ENCODE measurements at places on chromosomes 6 and 20.

- DNase-seq = no peak
Measured at GRCh38 chr6:1202201-1202600, 109.7 kb upstream of the FOXQ1 start.

DNA sequence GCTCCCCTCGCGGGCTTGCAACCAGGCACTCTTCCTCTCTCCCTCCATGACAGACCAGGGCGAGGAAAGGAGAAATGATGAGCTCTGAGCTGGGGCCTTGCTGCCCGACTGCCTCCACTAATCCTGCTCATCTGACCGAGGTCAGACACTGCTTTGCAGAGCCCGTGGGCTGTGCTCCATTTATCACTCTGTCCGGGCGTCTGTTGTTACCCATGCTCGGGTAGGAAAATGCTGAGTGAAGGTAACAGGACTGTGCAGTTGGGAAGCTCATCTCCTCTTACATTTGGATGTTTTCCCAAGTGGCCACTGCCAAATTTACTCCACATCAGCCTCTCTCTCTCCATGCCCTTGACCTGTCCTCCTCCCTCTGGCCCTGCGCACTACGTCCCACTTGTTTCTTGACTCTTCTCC lies 14.6 kb downstream of the RPS6KA2 start:
- no peak for DNase-seq

- DNase-seq = no peak
Measured at GRCh38 chr6:16840725-16841124, 79.5 kb upstream of the ATXN1 start.

DNA sequence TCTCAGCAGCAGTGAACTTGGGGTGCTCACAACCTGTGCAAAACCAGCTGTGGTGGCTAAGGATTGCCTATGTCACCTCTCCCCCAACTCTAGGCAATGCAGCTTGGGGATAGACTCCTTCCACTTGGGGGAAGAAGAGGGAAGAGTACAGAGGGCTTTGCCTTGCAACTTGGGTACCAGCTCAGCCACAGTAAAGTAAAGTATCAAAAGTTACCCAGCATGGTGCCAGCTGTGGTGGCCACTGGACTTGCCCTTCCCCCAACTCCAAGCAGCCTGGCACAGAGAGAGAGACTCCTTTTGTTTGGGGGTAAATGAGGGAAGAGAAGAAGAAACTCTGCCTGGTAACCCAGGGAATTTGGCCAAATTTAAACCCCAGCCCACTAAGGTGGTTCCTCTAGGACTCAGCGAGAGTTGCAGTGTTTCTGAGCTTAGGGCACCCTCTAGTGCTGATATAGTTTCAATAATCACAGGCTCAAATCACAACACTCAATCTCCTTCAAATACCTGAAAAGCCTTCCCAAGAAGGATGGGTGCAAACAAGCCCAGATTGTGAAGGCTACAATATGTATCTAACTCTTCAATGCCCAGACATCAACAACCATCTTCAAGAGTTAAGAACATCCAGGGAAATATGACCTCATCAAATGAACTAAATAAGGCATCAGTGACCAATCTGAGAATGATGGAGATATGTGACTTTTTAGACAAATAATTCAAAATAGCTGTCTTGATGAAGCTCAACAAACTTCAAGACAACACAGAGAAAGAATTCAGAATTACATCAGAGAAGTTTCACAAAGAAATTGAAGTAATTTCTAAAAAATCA lies 7.6 kb upstream of the DEFB129 start:
- no peak for DNase-seq

DNA sequence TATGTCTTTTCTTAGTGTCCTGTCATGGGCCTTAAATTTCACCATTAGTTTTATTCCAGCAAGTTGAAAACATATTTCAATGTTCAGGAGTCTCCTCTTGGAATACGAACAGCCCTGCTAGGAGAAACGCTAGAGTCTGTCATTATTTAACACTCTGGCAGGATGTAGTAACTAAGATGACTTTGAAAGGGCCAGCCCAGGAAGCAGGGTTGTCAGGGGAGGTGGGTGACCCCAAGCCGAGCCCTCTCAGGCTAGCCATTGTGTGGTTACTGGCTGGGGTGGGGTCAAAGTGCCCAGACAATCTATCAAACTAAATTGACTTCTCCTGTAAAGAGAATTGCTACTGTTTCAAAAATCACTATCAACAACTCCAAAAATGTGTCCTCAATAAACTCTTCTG lies 67.8 kb downstream of the LY86 start:
- no peak for DNase-seq

DNA sequence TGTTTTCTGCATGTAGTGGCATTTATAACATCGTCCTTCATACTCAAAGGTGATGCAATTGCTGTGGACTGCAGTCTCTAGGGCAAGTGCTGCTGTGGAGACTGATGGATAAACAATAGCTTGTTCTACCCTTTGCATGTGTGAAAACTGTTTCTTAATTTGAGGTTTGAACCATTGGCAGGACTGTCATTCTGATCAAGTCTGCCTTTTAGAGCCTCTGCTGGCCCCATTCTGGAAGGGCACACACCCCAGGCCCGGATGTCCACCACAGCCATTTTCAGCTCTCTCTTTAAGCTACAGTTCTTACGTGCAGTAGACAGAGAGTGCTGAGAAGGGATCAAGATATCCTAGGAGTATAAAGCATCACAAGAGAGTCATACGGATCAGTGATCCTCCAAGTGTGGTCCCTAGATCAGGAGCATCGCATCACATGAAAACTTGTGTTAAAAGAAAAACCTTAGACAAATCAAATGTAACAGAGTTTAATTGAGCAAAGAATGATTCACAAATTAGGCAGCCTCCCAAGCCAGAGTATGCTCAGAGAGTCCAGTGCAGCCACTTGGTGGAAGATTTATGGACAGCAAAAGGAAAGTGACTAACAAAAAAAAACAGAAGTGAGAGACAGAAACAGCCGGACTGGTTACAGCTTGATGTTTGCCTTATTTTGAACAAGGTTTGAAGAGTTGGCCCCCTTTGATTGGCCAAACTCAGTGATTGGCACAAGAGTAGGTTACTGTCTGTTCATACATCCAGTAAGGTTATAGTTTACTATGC lies 52.0 kb downstream of the FRK start:
- no peak for DNase-seq

- no peak for DNase-seq
Measured at GRCh38 chr6:107819217-107819616, 4.9 kb downstream of the SCML4 start.

DNA sequence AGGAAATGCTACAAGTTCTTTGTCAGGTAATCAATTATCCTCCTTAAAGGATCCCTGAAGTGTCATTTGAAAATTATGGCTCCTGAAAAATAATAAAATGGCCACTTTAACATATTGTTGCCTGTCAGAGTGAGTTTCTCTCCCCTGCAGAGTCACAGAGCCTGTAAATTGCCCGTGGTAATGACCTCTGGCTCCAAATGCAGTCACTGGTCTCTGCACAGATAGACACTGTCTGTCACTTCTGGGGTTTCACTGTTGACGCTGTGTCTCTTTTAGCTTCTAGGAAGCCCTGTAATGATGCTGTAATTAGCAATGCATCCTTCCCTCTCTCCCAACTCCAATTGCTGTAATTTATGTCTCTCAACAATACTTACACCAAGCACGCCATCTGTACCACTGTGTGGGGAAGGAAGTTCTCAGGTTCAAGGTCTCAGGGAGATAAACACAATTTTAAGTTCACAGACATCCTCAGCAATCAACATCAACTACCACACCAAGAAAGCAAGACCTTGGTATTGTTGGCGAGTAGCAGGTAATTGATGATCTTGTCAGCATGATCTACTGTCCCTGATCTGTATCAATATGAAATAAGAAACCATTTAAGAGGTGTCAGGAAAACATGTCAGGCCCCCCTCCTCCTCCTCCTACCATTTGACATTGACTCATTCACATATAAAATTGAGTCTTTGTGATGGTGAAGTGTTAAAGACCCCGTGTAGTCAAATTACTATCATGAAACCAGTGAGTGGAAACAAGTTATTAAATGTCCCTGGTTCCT lies 91.2 kb upstream of the SULF2 start:
- no peak for DNase-seq

DNA sequence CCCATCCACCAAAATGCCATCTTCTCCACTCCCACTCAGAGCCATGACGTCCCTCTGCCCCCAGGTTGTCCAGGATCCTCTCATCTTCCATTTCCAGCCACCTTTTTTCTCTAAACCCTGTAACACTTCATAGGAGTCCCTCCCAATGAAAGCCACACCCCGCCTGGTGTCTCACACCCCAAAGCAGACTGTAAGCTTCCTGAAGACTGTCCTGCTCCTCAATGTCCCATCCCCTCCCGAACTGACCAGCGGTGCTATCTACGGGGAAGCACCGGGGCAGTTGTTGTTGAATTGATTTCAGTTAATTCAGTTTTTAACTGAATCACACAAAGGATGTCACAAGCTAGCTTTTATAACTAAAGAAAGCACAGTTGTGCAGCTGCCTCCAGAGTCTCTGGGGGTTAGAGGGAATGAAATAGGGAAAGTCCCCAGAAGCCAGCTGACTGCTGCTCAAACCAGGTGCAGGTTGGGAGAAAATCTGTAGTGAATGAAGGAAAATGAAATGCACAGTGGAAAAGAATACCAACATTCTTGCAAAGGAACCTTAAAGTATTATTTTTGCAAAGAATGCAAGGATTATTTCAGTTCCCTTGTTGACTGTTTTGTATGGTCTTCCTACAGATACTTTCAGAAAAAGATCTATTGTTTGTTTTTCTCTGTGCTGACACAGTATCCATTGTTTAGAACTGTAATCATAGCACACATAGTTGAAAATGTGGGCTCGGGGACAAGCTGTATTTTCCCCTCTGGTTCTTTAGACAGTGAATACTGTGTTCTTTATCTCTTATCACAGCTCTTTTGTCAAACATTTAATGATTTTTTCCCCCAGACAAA lies 222.6 kb upstream of the QKI start:
- DNase-seq = no peak

DNA sequence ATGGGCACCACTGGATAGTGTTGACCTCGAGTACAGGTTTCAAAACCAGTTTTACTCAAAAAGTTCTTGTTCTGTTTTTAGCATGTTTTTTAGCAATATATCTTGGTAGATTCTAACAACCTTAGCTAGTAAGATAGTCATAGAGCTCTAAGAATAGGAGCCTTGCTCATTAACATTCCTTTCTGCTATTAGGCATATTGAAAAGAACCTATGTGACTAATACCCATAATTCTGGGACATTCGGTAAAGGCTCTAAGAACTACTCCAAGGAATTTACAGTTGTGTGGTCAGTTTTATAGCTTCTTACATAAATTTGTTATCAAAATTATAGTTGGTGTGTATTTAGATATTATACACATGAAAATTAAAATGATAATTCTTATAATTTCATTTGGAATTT lies 11.6 kb downstream of the SLC9A8 start:
- DNase-seq = no peak

DNA sequence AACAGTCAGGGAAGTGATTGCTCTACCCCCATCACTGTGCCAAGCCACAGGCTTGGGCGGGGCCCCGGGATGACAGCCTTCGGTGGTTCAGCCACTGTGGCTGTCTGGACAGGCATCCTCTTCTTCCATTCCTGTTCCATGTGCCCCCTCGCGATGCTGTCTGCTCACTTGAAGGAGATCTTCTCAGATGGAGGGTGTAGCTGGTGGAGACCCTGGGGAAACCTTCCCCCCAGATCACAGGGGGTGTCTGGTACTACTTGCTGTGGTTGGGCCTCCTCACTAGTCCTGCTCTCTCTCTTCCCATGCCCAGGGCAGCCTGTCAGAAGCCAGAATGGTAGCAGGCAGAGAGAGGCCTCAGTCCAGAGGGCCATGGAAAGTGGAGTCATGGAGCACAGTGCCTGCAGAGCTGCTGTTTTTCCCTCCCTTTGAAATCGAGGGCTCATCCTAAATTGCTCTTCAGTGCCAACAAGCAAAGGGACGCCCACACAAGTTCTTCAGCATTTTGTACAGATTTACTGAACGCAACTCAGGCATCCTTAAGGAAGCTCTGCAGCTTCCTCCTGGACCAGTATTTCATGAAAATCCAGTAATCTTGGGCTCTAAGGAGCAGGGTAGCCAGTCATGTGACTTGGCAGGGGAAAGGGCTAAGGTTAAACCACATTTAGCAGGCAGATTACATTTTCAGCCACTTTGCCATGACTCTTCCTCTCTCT lies 326.6 kb downstream of the ZFAND3 start:
- no peak for DNase-seq

Data from glutamatergic neuron (in vitro differentiated cells).